Activated CD4-positive, CD25-positive, alpha-beta regulatory T cell treated with anti-CD3 and anti-CD28 coated beads, Interleukin-2, amount 50 U/mL, for 72 hours (primary cell): ENCODE measurements at places on chromosomes 1 and 21.
A peak's percentile ranks its signal among the peaks of the same experiment; 100 is the strongest.

DNA sequence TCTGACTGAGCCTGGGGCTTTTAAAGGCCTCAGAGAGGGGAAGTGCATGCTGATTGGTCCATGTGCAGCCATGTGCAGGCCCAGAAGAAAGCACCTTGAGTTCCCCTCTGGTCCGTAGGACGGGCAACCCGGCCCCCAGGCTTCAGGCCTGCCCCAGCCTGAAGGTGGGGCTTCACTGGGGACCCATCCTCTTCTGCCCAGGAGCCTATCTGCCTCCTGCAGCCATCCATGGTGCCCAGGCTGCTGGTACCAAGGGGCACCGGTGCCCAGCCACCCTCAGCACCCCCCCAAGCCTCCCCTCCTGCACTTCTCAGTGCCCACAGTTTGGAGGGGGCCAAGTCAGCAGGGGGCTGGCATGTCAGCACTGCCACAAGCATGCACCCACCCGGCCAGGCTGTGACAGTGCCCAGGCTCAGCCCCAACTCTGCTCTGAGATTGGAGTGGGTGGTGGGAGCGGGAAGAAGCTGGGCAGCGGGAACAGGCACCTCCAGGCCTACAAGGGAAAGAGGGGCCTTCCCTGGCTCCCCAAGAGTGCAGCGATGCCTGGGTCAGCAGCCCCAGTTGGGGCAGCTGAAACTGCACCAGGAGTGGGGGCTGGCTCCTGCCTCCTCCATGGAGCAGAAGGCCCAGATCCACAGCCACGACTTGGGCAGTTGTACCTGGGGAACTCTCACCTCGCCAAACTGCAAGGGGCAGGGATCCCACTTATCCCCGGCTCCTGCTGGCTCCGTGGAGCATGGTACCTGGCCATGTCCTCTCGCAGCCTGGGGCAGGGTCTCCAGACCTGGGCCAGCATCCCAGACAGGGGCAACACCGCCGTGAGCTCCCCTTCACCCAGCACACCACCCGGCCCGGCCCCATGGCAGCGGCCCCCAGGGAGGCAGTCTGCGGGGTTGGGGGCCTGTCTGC, 11.7 kb downstream of the COL6A2 start:
- DNase-seq: peak; percentile 3

- DNase-seq: no peak
Observed at GRCh38 chr1:80893115-80893514, 907.6 kb upstream of the ADGRL2 start.

- DNase-seq: no peak
Observed at GRCh38 chr1:78132174-78132947, 86.6 kb downstream of the GIPC2 start.

GRCh38 chr1:26520339-26520738, 9.2 kb upstream of the RPS6KA1 start:
- no peak for DNase-seq

GRCh38 chr1:9782897-9783296, 40.9 kb downstream of the CLSTN1 start:
- no peak for DNase-seq

DNA sequence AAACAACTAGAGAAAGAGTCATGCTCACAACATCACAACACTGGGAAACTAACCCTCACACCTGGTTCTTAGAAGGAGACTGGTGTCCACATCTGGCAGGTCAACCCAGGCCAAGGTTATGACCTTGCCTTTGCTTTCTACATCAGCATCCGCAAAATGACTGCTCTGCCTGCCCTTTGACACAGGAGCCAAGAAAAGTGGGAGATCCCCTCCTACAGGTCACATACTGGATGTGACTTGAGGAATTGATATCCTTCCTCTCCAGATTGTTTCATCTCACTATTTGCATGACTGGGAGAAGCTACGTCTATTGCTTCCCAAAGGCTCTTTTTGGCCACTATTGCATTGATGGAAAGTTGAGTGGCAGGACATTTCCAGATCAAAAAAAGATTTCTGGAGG, 115.5 kb downstream of the MIS18A start:
- DNase-seq: no peak

DNA sequence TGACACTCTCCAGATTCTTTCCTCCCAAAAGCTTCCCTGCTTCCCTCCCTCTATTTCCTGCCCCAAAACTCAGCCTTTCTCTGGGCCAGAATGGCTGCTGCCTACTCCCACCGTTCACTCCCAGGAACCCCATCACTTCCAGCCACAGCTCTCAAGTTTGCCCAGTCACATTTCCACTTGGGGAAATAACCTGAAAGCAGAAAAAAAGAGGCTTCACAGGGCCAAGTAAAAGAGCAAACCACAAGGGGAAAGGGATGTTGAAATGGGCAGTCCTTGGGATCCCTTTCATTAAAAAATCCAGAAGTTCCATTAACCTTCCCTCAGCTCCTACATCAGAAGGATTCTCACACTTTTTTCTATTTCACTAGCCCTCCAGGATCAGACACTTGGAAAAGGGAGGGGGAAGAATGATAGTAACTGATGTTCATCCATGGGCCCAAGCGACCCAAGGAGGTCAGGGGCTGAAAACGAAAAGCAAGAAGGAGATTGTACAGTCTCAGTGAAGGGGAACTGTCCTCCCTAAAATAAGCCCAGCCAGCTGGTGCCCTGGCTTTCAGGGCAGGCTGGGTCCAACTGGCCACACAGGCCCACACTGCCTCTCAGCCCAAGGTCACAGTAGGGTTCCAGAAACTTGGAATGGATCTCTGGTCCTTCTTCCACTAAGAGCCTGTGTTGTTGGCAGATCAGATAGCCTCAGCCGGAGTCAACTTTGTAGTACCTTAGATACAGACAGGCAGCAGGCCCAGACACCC, 49.7 kb downstream of the DMAP1 start:
- no peak for DNase-seq

DNA sequence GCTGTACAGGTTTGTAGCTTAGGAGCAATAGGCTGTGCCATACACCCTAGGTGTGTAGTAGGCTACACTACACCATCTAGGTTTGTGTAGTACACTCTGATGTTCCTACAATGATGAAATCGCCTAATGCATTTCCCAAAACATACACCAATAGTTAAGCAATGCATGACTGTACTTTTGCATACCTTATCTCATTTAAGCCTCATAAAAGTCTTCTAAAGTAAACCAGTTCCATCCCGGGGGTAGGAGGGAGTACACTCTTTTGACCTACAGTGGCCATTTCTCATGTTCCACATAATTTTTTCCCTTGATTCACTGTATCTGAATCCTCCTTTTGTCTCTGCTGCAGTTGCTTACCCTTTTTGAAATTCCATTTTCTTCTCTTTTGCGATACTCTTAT, 12.2 kb downstream of the TRMT13 start:
- no peak for DNase-seq

DNA sequence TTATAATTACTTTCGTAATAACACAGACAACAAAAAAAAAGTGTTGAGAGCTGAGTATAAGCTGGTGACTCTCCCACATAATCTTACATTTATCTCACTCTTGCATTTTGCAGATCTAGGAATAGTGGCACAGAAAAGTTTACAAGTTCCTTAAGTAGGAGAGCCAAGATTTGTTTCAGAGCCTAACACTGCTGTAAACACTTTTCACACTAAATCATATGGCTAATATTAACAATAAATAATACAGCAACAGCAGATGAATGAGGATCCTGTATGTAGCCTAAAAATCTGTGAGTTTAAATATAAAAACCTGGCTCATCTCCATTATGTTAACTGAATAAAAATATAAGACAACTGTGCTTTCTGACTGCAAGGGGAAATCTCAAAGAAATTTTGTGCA, 846.5 kb upstream of the ADAMTS5 start:
- DNase-seq: no peak

GRCh38 chr1:178625695-178626094, 99.3 kb upstream of the RALGPS2 start:
- no peak for DNase-seq

DNA sequence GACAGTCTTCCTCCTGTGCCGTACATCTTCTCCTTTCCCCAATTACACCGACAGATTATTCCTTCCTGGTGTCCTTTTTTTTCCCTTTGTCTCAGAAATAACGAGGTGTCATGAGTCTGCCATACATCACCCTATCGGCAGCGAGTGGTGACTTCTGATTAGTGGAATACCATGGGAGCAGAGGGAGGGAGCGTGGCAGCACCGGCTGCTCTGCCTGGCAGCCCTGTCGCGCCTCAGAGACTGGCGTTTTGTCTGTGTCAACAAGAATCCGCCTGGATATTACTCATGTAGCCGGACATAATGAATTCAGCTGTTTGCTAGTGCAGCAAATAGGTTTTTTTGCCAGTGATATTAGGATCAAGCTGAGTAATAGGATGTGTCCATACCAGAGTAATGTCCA, 51.8 kb downstream of the UTP25 start:
- DNase-seq: no peak

DNA sequence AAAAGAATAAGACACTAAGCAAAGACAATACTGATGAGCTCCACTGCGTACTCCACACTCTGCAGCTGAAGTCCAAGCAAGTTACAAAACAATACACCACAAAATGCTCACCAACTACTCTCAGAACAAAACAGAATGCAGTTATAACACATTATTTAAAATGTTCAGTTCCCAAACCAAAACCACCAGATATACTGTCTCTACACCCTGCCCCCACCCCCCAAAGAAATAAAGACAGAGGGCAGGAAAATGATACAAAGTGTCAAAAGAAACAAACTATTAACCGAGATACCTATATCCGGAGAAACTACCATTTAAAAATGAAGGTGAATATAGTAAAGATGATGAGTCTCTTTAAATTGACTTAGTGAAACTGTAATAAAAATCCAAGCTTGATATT, 623.0 kb downstream of the KIF26B start:
- DNase-seq: no peak

DNA sequence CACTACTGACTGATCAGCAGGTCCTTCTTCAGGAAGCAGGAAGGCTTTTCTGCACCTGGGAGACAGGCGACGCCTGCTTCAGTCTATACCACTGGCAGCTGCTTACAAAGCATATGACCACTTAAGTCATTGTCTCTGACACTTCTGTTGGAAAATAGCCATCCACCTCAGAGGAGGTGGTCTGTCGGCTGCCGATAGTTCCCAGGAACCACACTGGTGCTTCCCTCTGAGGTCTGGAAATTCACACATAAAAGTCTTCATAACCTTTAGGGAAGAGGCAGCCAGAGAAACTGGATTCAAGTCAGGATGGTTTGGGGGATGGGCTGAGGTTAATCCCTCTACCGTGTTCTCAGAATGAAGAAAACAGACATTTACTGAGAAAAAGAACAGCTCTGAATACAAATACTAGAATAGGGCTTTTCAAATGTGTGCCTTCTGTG, 15.6 kb upstream of the SRP9 start:
- DNase-seq: no peak

- no peak for DNase-seq
Observed at GRCh38 chr1:25019337-25020172, 89.5 kb upstream of the RUNX3 start.

DNA sequence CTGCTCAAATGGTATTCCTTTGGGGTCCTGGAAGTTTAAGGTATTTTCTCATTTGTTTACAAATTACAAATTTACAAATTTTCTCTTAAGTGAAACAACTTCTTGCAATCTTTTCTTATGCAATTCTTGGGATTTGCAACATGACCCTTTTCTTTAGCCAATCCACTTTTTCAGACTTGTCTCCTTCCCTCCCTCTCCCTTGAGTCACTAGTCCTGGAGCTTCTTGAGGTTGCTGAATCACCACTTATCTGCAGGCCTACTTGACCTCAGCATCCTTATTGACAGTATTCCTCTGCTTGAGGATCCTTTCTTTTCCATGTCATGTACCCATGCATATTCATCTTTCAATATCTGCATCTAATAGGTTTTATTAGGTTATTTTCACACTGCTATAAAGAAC, 302.8 kb upstream of the ADAMTS5 start:
- DNase-seq: no peak

GRCh38 chr1:15146142-15146680, 7.3 kb upstream of the TMEM51 start:
- no peak for DNase-seq
